ENCODE measurements at places on chromosomes 1 and 21.

- DNase-seq, result peak; percentile 61
Measured at GRCh38 chr1:38009088-38009840, 3.3 kb upstream of the UTP11 start.

GRCh38 chr1:172843444-172843843 is 184.5 kb downstream of the FASLG start:
- no peak for DNase-seq

- DNase-seq, result no peak
Measured at GRCh38 chr1:155952505-155952890, 11.1 kb downstream of the RXFP4 start.

DNA sequence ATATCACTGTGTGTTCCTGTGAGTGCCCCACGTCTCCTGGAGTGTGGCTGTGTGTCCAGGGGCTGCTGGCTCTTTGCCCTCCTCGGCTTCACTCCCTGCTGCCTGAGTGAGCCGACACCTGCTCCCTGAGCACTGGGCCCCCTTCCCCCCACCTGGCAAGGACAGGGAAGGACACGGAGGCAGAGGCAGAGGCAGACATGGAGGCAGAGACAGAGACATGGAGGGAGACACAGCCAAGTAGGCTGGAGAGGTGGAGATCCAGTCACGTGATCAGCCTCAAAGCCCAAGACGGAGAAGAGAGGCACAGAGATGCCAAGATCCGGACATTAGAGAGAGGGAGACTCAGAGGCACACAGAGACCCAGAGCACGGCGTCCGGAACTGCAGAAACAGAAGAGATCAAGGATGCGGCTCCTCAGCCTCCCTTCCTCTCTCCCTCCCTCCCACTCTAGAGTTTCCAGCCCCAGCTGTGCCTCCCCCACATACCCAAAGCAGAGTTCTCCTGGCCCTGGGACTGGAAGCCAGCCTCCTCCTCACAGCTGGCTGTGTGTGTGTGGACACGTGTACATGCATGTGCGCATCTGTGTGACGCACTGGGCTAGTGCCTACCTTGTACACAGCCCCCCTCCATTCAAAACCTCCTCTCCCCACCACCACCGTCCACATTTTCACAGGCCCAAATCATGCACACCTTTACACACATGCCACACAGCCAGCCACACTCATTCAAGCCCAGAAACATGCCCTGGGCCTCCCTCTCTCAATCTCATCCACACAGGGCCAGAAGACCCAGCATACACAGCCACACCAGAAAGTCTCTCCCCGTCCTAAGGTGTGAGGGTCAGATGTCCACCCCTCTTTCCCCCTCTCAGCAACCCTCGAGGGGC is 39.1 kb upstream of the WASF2 start:
- DNase-seq, result no peak

DNA sequence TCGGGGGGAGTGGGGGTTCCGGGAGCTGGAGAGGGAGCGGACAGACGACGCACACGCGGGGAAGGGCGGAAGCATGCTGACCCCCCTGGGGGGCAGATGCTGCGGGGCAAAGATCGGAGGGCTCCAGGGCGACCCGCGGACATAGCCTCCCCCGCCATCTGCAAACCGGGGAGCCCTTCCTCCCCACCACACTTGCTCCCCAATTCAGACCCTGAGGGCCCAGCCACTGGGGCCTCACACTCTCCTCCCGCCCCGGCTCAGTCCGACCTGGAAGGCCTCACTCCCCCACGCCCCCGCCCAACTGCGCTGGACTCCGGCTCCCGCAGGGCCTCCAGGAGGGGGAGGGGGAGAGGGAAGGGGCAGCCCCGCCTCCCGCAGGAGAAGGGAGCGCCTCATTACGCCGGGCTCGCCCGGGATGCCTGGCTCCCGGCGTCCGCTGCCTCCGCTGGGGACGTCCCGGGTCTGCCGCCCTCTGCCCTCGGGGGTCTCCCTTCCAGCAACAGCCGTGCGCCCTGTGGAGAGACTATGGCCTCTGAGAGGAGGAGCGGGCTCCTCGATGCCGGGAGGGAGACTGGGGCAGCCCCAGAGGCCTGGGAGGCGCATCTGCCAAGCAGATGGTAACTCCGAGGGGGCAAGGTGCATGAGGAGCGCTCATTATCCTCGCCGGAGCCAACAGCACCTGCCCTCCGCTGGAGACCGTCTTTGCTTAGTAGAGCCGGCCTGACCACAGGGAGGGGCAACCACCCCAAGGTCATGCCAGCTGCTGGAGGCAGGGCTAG is 636 bp upstream of the CAMK2N1 start:
- no peak for DNase-seq

- no peak for DNase-seq
Measured at GRCh38 chr1:221381910-221382623, 359.8 kb downstream of the DUSP10 start.

DNA sequence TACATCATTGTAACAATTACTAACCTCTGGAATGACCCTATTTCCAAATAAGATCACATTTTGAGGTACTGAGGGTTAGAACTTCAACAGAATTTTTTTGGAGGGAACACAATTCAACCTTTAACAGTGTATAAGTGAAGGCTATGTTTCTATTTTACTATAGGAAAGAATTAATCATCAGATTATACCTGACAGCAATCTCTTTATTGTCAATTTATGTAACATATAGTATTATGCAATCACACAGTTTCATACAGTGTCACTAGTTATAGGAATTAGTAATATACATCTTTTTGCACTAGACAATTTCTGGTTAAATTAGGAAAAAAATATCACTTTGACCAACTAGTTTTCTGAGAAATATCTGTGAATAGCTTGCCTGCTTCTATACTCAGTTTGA is 59.1 kb downstream of the MSH4 start:
- DNase-seq, result no peak

DNA sequence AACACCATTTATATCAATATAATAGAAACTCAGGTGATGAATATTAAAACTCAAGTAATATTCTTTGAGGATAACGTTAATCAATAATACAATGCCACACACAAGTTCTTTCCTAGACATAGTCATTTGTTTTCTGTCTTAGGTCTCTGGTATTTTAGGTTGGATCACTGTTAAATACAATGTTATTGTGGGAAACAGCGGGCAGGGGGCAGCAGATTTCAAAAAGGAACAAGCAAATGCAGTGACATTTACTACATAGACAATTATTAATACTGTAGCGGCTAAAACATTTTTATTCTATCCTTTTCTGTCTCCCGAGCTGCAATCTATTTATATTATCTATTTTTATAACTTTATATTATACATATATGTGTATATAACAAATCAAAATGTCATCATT is 186.4 kb upstream of the ZNHIT6 start:
- DNase-seq, result no peak

GRCh38 chr1:52403566-52404115 is 582 bp downstream of the ORC1 start:
- DNase-seq, result peak; percentile 59

DNA sequence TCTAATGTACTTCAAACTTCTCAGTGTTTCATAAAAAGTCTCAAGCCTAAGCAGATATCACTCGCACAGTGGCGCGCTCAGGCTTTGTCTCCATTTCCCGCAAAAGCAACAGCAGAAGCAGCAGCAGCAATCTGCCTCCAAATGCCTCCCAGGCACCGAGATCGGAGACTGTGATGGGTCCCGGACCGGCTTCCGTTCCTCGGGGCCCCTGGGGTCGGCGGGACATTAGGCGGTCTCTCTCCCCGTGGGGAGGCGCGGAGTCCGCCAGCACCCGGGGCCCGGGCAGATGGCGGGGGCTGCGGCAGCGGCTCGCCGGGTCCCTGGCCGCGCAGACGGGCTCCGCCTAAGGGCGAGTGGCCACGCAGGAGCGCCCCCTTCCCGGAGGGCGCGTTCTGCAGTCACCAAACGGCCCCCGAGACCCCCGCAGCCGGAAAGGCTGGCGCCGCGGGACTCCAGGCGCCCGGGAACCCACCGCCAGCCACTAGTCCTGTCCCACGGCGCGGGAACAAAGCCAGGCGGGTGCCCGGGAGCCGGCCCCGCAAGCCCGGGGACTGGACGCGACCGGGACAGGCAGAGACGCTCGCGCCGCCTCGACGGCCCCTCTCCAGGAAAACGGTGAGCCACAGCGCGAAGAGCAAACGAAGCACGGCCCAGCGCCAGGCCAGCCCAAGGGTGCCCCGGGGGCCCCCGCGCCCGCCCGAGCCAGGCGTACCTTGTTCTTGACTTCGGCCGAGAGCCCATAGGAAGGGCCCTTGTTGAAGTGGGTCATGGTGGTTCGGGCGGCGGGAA is 590 bp downstream of the CNN3 start:
- no peak for DNase-seq

DNA sequence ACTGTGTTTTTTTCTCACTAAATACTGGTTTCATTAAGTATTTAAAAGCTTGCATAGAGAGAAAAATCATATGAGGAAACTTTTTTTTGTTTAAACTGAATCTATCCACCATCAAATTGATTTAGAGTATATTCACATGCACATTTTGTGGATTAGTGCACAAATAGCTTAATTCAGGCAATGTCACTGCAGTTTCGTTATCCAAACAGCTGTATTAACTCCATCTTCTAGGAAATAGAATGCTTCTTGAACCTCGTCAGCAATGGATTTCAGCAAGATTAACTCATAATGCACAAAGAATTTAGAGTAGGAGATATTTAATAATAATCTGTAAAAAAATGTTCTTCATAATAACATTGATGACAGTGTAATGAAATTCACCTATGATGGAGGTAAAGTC is 37.5 kb downstream of the NEXN start:
- DNase-seq, result no peak

DNA sequence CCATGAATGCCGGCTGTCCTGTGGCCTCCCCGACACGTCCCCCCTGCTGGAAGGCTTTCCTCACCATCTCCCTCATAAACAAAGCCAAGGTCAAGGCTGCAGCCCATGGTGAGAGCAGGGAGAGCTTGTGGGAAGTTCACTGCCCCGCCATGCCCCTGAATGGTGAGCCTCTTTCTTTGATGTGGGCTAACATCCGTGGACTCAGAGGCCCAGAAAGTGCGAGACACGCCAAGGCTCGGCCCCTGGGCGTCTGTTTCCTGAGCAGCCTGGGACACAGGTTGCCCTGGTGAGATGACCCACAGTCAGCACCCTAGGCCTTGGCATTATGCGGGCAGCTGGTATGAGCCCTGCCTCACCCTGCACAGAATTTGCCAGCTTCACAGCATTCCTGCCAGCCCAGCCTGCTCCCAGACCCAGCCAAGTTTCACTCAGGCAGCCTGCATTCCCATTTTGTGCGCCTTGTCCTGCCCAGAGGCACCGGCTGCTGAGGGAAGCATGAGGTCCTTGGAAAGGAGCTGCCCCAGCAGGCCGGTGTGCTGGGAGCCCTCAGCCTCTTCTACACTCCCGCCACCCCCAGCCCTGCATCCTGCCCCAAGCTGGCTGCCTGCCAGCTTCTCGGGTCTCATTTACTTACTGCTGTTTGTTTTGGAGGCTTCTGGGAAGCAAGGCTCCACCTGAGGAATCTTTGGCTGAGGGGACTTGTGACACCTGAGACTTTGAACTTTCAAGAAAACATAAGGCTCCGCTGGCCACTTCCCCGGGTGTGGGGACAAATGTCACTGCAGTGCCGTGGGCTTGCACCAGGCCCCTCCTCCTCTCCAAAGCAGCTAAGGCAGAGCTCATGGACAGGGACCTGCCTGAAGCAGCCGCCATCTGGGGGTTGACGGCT is 31.9 kb downstream of the NEK2 start:
- DNase-seq, result no peak

DNA sequence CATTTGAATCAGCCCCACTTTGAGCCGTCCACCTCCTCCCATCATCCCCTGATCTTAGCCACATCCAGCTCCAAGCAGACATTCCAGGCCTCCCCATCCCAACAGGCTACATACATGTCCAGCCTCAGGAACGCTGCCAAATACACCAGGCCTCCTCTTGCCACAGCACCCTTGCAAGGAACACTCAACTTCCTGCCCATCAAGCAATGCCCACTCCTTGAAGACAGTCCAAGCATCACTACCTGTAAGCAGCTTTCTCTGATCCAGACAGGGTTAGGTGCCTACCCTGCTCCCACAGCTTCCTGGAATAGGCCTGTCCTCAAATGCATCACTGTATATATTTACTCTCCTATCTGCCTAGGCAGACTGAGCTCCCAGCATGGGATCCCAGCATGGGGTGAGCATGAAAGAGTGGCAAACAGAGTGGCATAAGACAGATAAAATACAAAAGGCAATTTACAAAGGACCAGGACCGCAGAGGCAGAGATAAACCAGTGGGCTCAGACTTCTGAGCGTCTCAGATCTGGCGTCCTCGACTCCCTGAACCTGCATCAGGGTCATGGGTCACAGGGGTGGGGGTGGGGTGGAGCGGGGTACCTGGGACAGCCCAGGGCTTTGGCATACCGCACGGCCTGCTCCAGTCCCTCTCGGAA is 816 bp downstream of the HYI start:
- peak; percentile 32 for DNase-seq

DNA sequence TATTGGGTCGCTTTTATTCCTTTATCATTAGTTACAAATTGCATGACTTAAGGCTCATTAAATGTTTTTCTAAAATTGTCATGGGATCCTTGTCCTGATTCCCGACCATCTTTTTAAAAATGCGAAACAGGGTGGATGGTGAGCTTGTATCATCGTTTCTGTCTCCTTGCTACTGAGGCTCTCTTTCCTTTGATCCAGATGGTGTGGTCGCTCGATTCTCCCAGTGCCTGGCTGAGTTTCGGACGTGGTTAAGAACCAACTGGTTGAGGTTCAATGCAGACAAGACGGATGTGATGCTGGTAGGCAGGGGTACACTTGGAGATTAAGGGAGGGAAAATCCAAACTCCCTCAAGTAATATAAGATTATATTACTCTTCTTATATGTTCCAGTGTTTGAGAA is 1.2 kb downstream of the MIER1 start:
- DNase-seq, result no peak

GRCh38 chr1:87513966-87514660 is 185.4 kb downstream of the LMO4 start:
- DNase-seq, result no peak

- DNase-seq, result no peak
Measured at GRCh38 chr1:67217417-67217816, 51.2 kb downstream of the IL23R start.

- DNase-seq, result no peak
Measured at GRCh38 chr1:3183813-3184212, 114.8 kb downstream of the PRDM16 start.

- peak; percentile 5 for DNase-seq
Measured at GRCh38 chr1:111030590-111030989, 66.9 kb upstream of the LRIF1 start.

- peak; percentile 63 for DNase-seq
Measured at GRCh38 chr1:78619803-78620579, at the start of gene IFI44L. Gene IFI44L, plus strand, starts transcription at chr1:78620448. Its CDS starts 7,468 bp downstream, at chr1:78627916.

DNA sequence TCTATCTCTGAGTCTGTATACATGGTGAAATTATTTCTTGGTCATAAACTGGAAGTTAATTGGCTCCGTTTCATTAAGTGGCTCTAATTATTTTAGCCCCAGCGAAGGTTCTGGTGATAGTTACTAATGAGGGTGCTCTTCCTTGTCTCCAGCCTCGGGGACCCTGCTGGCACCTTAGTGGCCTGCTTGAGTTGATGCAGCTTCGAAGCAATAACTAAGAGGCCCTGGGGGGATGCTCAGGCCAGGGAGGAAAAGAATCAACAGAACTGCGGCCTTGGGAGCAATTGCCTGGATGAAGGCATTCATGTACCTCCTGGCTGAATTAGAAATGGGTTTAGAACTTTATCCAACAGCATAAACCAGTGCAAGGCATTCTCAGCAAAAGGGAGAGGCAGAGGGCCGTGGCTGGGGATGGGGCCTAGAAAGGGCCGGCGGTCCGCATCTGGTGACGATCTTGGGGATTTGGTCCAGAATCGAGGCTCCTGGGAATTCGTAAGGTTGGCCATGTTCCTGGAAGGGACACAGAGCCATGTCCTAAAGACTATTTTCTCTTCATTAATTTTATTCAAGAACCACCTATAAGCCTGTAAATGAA is 100.0 kb upstream of the AJAP1 start:
- DNase-seq, result no peak

GRCh38 chr1:224534731-224535130 is 81.4 kb upstream of the CNIH3 start:
- no peak for DNase-seq
